Left ventricle myocardium inferior (tissue), 1 donor: ENCODE measurements at places on chromosomes 3 and 15. TPM values are rescaled to one million over a fixed set of nuclear protein-coding genes. Genes with fewer than 3 reads are reported as not detected.

DNA sequence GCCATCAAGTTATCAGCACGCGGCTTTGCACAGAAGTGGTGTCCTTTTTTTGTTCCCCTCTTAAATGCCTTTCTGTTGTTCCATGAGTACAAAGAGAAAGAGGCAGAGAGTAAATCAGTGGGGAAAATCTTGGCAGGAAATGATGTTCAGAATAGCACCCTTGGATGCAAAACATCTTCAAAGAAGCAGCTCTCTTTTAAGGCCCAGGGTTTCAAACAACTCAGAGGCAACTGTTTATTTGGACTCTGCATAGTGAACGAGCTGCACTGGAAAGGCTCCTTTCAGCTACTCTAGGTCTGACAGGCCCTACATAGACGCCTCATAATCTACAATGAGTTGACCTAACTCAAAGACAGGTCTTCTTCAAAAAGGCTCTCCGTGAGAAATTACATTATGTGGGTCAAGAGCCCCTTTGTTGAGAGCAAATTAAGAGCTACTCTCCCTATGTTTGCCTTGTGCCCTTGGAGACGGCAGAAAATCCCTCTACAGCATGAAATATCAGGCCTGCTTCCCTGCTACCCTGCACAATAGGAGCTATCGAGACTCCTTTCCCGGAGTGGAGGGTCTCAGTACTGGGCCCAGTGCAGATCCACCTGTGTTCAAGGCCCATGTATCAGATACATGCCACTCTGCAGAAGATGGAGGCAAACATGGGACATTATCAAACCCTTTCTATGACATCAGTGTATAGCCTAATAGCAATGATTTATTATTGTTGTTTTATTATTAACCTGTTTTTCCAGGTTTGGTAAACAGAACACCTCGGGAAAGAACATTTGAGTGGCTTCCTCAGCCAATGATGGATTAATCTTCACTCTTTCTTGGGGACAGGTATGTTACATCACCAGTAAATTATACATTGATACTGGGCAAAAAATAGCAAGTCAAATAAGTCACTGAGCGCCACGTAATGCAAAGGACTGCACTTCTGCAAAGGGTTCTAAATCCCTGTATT lies 53.1 kb downstream of the HEG1 start:
- DNase-seq: no peak

The ILDR1 gene
- total RNA-seq: 0.33 TPM

GRCh38 chr15:40103864-40104271 lies 4.8 kb downstream of the BMF start:
- DNase-seq: no peak

DNA sequence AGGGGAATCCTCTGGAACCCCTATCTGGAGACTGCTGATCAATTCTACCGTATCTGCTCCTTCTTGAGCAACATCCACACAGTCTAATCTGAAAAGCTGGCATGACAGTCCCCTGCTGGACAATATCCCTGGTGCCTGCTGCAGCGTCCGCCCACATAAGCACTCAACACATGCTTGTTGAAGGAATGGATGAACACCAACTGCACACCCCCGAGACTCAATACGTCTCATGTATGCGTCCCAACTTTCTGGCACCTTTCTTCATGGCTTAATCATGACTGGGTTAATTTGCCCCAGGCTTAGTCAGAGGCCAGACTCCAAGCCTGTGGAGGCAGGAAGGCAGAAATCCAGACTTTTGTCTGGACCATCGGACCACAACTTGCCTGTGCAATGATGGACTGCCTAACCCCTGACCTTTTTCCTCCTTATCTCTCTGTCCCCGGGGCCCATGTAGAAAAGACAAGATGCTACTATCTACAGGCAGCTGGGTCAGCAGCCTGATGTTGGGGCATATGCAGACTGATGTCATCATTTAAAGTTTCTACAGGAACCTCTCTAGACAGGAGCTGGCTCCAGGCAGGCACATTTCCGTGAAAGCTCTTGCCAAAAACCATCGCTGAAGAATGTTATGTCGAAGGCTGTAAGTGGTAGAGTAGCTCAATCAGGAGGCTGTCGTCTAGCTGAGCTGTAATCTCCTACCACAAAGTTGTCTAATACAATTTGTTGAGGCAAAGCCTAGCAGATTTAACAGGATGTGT lies 114.1 kb upstream of the TPM1 start:
- DNase-seq: no peak

The SERINC4 gene
- 0.44 TPM for total RNA-seq

GRCh38 chr3:69119138-69119537 lies 3.3 kb downstream of the LMOD3 start:
- no peak for DNase-seq

DNA sequence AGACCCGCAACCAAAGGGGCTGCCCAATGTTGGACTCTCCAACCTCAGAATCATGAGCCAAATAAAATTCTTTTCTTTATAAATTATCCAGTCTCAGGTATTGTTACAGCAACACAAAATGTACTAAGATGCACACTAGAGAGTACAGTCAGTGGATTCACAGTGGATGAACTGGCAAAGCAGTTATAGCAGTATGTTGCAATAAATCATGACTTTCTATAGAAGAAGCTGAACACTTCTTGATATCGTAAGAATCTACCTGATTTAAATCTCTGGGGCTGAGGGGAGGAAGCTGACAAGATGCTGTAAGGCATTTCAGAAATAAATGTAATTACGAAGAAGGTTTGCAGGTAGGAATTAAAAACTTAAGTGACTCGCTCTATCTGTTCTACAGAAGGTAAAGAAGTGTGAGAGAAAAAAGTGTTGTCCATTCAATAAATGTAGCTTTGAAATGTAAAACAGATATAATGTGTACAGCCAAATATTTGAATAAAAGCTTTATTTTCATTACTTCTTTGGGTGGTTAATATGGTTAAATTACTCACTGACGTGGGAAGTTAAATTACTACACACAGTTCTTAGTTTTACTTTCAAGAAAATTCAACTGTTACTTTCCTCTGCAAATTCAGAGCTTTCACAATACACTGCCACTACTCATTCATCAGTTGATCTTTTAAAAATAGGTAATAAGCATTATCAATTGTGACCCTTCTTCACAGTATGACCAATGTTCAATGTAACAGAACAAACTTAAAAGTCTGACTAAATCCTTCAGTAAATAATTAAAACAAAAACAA lies 439.1 kb downstream of the SHQ1 start:
- DNase-seq: no peak

The TMEM212 gene
- not detected for total RNA-seq

- no peak for DNase-seq
These were observed 453.0 kb upstream of the GOLIM4 start for GRCh38 chr3:168548719-168549118.

The IQCF5 gene
- not detected for total RNA-seq

- DNase-seq: no peak
These were observed 129.0 kb downstream of the MYLK start for GRCh38 chr3:123755085-123755484.

DNA sequence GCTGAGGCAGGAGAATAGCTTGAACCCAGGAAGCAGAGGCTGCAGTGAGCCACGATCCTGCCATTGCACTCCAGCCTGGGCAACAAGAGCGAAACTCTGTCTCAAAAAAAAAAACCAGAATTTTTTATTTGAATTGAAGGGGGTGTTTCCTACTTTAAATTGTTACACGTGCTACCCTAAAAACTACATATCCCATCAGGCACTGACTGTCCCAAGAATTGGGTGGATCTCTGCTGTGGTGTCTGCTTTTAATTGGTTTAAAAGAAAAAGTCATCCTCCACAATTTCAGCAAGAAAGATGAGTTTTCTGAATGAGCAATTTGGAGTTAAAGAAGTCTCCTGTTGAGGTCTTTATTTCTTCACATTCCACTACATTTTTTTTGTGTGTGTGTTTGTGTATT lies 2.1 kb downstream of the PDIA3 start:
- no peak for DNase-seq

- DNase-seq: no peak
These were observed 325.8 kb upstream of the NAALADL2 start for GRCh38 chr3:174533286-174533685.

The GOLGA6L9 gene
- total RNA-seq: 0.99 TPM

The POLQ gene
- 0.38 TPM for total RNA-seq

The PLIN1 gene
- 1.6 TPM for total RNA-seq

GRCh38 chr3:134378818-134379217 lies 4.6 kb upstream of the AMOTL2 start:
- no peak for DNase-seq

GRCh38 chr3:44892689-44893088 lies 18.3 kb downstream of the TGM4 start:
- DNase-seq: no peak

GRCh38 chr3:59483191-59483590 lies 433.4 kb upstream of the CFAP20DC start:
- DNase-seq: no peak

DNA sequence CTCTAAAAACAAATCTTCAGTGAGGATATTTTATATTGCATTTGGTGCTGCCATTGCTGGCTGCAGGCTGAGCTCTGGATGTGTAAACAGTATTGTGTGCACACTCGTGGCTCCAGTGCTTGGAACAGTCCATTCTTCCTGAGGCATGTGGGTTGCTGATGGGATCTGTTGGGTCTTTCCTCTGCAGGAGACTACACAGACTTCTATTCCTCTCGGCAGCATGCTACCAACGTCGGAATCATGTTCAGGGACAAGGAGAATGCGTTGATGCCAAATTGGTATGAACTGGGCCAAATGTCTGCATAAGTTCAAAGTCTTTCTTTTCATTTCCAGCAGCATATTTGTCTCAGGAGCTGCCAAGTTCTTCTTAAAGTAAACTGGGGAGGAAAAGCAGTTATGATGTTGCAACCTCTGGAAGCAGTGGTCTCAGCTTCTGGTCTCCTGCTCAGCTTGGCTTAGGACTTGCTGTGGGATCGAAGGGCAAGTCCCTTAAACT lies 9.3 kb downstream of the FAH start:
- no peak for DNase-seq

DNA sequence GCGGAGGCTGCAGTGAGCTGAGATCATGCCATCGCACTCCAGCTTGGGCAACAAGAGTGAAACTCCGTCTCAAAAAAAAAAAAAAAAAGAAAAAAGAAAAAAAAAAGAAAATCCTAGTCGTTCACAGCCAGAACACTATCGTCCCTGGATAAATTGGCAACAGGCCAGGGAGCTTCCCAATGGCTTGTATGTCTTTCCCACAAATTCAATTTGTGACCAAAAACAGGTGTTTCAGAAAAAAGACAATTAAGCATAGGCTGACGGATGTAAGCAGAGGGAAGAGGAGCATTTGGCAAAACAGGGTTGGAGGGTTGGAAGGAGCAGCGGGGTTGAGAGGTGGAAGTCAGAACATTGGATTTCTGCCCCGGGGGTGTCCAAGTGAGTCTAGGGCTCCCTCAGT lies 8.5 kb downstream of the EPB42 start:
- no peak for DNase-seq

- DNase-seq: no peak
These were observed 3.9 kb downstream of the TMEM43 start for GRCh38 chr3:14128724-14129123.

DNA sequence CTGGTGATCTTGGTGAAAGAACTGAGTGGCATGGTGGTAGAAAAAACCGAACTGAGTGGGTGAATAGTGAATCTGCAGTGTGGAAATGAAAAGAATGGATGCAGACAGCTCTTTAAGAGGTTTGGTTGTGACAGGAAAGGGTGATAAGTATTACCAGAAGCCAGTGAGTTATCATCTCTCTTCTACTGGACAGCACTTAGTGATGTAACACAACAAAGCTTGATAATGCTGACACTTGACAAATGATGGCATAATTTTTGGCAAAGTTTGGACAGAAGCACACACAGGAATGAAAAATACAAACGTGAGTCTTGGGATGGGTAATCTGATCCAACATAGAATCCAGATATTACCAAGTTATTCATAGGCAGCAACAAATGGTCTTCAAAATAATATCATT lies 112.2 kb downstream of the ISL2 start:
- no peak for DNase-seq

DNA sequence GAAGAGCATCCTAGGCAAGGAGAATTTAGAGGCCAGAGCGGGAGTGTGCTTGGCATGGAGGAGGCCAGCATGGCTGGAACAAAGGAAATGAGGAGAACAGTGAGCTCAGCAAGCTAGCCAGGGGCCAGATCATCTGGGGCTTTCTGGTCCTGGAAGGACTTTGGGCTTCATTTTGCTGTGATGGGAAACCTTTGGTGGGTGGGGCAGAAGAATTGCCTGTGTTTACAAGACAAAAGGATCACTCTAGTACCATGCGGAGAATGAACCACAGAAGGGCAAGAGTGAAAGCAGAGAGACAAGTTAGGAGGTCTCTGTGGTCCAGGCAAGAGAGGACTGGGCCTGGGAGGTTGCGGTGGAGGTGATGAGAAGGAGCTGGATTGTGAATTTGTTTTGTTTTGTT lies 61.6 kb upstream of the FOXP1 start:
- DNase-seq: no peak

GRCh38 chr15:70810916-70811578 lies 42.9 kb downstream of the LARP6 start:
- DNase-seq: no peak

GRCh38 chr3:89184151-89184995 lies 77.0 kb downstream of the EPHA3 start:
- DNase-seq: no peak

- DNase-seq: no peak
These were observed 236.6 kb downstream of the TBC1D5 start for GRCh38 chr3:17505856-17506255.

GRCh38 chr3:31065765-31066164 lies 171.3 kb upstream of the GADL1 start:
- DNase-seq: no peak

DNA sequence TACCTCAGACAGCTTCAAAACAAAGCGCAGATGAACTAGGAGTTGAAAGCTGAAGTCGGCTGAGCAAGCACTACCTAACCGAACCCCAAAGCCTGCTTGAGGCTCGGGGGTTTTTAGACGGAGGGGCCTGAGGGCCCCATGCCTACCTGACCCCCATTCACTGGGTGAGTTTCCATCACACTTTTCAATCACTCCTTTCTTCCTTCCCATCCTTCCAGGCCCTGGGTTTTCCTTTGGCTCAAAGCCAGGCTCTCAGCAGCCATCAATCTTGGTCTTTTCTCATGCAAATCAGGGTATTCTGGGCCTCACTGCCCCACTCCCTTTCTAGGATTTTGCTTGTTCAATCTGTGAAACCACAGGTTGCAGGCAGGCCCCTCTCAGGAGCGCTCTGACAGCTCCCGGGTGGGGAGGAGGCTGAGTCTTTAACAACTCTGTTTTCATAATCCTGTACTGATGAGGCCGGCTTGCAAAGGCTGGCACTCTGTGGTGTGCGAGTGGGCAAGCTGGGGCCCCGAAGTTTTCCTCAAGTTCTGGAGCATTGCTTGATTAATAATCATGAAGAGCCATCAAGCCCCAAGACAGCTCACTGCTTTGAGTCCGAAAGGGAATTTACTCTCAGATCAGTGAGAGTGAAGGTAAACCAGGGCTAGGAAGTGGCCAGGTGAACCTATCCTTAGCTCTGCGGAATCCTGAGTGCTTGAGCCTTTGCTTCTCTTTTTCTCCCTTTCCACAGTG lies 97.6 kb downstream of the FRMD4B start:
- no peak for DNase-seq

DNA sequence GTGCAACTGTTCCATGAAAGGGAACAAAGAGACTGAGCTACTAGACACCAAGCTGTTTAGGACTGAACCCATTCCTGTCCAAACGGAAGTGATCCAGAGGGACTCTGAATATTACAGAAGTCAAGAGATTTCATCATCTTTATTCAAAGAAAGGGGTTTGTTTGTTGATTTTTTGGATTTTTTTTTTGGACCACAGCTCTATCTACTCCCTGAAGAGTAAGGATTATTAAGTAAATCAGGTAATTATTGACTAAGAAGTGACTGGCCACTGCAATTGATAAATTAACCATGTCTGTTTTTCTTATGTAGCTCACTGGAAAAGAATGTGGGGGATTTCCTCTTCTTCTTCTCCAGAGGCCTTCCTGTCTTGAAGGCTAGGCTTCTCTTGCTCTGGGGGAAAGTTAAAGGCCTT lies 146.6 kb upstream of the TPM1 start:
- no peak for DNase-seq

The PIERCE2 gene
- 8.7 TPM for total RNA-seq
